Stimulated activated naive CD4-positive, alpha-beta T cell treated with Interleukin-2 at 50 U/mL for 16 hours (primary cell): ENCODE measurements at places on chromosomes 6 and 20.

DNA sequence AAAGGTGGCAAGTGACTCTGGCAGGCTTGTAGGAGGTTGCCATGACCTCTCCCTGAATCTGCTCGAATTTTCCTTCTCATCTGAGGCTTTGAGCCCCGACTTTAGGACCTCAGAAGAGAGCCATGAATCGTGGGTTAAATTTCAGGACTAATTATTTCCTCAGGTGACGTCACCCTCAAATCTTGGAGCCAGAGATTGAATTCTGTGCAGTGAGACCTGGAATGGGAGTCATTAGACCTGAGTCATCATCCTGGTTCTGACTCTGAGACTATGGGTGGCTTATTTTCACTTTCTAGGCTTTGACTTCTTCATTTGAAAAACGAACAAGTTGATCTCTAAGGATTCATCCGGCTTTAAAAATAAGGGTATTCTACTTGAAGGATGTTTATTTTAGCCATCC lies 48.5 kb upstream of the PDYN start:
- DNase-seq = no peak

- no peak for DNase-seq
These were observed 109.5 kb upstream of the PMEPA1 start for GRCh38 chr20:57819291-57819690.

DNA sequence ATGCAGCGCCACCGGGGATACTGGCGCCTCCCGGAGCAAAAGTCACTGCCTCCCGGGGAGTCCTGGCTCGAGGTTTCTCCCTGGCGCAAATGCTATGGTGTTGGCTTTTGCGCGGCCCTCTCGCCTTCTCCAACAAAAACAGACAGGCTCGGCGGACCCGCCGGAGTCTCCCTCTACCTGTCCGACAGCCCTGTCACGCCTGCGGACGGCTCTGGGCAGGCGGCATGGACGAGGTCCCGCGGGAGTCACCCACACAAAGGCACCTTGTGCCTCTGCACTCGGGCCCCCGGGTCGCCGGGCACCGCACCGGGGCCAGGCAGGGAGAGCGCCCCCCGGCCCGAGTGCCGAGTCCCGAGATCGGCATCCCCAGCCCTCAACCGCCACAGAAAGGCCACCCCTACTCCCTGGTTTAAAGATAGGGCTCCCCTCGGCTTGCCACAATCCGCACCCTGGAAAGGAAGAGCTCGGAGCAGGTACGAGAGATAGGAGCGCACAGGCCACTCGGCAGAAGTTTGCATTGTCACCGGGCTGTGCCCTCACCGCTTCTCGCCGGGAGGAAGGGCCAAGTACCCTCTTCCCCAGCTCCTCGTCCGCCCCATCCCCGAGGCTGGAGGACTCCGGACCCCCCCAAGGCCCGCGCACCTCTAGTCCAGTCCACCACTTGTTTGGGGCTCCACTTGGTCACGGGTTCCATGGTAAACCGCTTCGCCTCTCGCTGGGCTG lies 903 bp downstream of the CNKSR3 start:
- DNase-seq = no peak

GRCh38 chr6:44606504-44606903 lies 219.0 kb downstream of the CDC5L start:
- no peak for DNase-seq

- no peak for DNase-seq
These were observed 4.9 kb downstream of the ARMC2 start for GRCh38 chr6:108853077-108853476.

- no peak for DNase-seq
These were observed 37.6 kb upstream of the SUPT3H start for GRCh38 chr6:45415315-45415714.

DNA sequence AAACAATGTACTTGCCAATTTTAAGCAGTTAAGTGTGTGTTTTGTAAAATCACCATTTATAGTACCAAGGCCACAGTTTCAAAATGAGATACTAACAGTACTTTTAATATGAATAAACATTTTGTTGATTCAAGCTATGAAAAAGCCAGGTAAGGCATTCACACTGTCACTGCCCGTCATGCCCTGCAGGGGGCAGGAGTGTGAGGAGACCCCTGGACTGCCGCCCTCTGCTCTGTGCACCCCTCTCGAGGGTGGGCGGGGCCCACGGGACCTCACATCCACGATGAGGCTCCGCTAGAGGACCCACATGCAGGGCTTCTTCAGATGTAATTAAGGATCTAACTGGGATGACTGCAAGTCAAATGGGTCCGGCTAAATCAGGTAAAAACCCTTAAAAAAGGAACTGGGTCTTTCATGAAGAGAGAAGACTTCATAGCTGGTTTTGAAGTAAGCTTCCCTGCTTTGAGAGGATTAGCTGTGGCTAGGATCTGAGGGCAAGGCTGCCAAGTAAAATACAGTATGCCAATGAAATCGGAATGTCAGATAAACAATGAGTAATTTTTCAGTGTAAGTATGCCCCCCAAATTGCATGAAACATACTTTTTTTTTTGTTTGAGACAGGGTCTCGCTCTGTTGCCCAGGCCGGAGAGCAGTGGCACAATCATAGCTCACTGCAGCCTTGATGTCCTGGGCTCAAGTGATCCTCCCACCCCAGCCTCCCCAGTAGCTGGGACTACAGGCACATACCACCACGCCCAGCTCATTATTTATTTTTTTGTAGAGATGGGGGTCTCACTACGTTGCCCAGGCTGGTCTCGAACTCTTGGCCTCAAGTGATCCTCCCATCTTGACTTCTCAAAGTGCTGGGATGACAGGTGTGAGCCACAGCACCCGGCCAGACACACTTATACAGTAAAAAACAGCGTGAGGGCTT lies 18.7 kb downstream of the DIDO1 start:
- DNase-seq = no peak

- DNase-seq = no peak
These were observed 238.9 kb upstream of the FLRT3 start for GRCh38 chr20:14576196-14576877.

DNA sequence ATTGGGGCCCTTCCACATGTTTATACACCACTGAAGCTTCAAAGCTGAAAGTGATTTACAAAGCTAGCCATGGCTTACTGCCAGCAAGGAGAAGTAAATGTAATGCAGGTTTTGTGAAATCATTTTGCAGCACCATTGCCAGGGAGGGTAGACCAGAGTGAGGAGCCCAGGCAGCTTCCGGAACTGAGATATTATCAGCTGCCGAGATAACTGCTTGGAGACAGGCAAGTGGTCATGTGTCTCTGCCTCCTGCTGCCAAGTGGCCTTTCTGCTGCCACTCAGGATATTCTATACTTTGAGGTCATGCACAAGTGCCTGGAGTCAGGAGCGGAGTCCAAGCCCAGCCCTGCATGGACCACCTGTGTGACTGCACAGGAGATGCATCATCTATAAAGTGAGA lies 160.2 kb downstream of the SYNDIG1 start:
- DNase-seq = no peak

- DNase-seq = no peak
These were observed 79.9 kb downstream of the ZNF217 start for GRCh38 chr20:53513489-53514298.

DNA sequence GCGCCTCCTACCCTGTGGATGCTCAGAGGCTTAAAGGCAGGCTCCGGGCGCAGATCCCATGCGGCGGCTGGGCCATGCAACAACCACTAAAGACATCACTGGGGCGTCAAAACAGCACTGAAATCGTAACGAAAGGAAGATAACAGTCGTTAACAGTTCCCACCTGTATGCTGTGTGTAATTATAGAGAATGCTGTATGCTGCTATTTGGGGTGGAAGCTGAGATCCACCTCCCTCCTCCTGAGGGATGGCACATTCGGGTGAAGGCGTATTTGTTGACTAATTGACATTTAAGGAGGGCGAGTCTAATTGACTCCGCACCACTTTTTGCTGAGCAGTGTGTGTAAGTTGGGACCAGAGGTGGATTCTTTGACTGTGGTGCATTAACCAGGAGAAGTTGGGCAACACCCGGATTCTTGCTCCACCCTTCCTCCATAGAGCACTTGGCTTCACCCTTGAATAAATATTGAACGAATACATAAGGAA lies 687 bp downstream of the SLC35A1 start:
- peak; percentile 55 for DNase-seq

- no peak for DNase-seq
These were observed 109.1 kb downstream of the DACT2 start for GRCh38 chr6:168210239-168211105.

GRCh38 chr6:1607516-1608221 lies 2.0 kb upstream of the FOXC1 start:
- no peak for DNase-seq

GRCh38 chr6:89794324-89794723 lies 25.3 kb downstream of the MDN1 start:
- DNase-seq = no peak

- peak; percentile 29 for DNase-seq
These were observed 18.7 kb downstream of the UQCC2 start for GRCh38 chr6:33692760-33693158.

DNA sequence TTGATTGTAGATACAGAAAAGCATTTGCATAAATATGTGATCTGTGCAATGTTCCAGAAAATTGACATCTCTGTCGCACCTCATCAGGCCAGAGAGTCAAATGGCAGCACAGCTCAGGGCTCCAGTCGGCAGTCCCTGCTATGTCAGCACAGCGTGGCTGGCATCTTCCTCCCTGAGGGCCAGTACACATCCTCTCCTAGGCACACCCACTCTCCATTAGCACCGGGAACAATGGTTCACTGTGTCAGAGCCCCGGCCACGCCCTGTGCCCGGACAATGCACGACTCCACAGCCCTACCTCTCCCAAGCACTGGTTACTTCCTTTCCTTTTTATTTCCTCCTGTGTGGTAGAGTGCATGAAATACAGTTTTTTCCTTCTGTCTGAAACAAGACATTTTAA lies 114.9 kb downstream of the FOXC1 start:
- no peak for DNase-seq

DNA sequence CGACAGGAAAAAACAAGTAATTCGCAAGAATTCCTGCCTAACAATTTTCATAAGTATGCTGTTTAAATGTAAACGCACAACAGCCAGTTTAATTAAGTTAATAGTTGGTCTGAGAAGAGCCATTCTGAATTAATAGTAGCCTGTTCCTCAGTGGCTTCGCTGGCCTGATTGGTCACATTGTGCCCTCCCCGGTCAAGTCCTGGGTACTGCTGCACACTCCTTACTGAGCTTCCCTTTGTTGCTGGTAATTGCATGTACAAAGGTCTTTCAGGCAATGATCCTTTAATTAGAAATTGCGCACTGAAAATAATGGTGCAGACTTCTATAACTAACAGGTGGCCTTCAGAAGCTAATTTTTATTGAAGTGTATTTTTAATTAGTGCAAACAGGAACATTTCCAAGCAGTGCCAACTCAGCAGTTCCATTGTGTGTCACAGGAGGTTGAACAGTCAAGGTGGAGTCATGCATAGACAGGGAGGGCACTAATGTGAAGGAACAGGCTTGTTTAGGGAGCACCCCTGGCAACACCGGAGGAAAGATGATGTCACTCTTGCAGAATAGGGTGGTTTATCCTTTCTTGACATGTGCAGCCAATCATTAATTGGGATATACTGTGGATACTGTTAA lies 92.6 kb upstream of the SLC22A23 start:
- DNase-seq = no peak

DNA sequence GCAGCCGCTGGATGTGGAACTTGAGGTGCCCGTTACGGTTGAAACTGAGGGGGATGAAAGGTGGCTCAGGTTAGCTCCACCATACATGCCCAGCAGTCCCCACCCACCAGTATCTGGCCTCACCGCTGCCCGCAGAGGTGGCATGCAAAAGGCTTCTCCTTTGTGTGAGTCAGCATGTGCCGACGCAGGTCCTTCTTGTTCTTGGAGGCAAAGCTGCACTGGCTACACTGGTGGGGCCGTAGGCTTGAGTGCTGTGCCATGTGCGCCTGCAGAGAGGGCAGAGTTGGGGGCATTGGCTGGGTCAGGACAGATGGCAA lies 15.8 kb downstream of the PCIF1 start:
- DNase-seq = no peak

DNA sequence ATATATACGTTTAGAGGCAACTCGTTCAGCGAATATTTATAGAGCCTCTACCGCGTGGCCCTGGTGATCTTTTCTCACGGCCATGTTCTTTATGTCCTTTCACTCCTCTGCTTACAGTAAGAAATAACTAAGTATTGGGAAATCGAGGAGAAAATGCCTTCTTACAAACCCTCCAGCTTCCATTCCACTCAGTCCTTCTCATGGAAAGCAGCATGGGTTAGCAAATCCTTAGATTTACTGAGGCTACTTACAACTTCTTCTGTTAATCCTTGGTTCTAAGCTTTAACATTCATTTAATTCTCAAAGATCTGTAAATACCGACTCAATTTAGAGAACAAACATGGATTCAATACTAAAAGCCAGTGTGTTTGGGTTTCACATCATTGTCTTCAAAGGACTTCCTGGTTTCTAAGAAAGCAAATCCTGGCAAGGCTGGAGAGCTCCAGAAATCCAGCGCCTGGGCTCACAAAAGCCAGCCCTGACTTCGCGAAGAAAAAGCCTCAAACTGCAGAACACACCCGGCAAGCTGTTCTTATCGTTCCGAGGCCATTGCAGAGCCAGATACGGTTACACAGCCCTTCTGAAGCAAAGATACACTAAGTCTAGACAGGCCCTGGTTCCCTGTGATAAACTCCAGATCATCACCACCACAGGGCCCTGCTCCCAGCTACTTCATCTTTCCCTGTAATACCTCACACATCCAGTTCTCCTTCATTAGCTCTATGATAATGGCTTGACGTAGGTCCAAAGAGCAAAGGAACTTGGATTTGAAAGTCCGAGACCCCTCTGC lies 19.2 kb downstream of the AGPAT4 start:
- DNase-seq = no peak

- DNase-seq = no peak
These were observed 60.7 kb downstream of the FAM120B start for GRCh38 chr6:170367241-170367640.

DNA sequence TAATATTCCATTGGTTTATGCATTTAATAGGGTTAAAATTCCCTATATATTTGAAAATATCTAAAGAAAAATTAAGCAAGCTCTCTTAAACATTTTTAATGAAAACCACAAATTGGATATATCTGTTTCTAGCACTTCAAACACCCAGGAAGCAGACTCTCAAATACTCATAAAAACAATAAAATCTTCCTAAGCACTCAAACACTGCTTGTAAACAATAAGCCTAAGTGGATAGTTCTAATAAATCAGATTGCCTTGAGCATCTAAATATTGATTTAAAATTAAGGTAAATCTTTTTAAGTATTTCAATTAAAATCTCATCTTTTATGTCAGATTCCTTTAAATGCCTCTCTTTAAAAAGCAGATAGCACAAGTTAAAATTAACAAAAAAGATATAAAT lies 254.4 kb downstream of the KCNQ5 start:
- DNase-seq = no peak

DNA sequence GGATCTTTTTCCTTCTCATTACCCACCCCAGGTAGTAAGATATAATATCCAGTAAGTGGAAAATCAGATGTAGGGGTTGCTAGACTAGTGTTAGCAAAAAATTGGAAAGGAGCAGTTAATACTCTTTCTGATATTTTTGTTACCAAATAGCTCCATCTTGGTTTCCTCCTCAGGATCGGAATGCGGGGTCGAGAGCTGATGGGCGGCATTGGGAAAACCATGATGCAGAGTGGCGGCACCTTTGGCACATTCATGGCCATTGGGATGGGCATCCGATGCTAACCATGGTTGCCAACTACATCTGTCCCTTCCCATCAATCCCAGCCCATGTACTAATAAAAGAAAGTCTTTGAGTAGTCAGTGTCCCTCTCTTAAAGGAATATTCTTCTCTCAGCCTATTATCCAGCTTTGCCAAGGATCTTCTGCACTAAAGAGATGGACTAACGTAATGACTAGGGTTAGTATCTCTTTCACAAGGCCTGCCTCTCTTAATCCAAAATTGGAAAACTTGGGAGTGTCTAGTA lies 1.5 kb downstream of the ROMO1 start:
- no peak for DNase-seq
